ENCODE measurements at places on chromosomes 3 and 15.

- no peak for DNase-seq
These were observed 16.7 kb upstream of the MYH15 start for GRCh38 chr3:108527109-108527508.

GRCh38 chr3:146473726-146474125, 4.4 kb upstream of the PLSCR2 start:
- DNase-seq = no peak

GRCh38 chr3:106534206-106534605, 665.4 kb upstream of the CBLB start:
- no peak for DNase-seq

DNA sequence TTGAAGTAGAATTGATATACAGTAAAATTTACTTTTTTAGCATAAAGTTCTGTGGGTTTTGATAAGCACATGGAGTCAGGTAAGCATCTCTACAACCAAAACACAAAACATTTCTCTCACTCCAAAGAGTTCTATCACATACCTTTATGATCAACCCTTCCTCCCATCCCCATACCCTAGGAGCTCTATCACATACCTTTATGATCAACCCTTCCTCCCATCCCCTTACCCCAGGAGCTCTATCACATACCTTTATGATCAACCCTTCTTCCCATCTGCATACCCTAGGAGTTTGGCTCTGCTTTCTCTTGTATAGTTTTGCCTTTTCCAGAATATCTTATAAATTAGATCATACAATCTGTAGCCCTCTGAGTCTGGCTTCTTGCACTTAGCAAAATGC, 315.1 kb downstream of the ROBO2 start:
- DNase-seq = no peak

All from activated CD4-positive, alpha-beta T cell treated with anti-CD3 and anti-CD28 coated beads for 1 hour (primary cell).